ENCODE measurements at places on chromosomes 6 and 20.

GRCh38 chr6:71298459-71298858 lies 9.8 kb downstream of the OGFRL1 start:
- peak; percentile 36 for DNase-seq

- DNase-seq: no peak
Observed at GRCh38 chr6:7680393-7681075, 45.4 kb upstream of the BMP6 start.

DNA sequence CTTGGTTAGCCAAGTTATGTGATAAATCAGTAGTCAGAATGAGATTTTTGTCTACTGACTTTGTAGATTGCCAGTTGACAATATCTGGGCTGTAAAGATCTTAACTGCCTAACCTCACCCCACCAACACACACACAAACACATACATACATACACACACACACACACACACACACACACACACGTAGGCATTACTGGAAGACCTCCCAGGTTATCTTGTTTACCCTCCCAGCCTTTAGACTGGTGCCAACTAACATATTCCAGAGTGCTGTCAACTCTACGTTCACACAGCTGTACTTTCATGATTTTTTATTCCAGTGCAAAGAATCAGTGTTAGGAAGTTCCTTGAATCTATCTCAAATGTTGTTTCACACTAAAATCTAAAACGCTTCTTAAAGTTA lies 38.9 kb downstream of the BMP5 start:
- peak; percentile 13 for DNase-seq

- DNase-seq: no peak
Observed at GRCh38 chr6:140736231-140736630, 1361.8 kb upstream of the CITED2 start.

GRCh38 chr6:26290941-26291340 lies 74.1 kb upstream of the BTN3A2 start:
- DNase-seq: no peak

GRCh38 chr6:99393366-99393697 lies 663 bp downstream of the COQ3 start:
- DNase-seq: no peak

- no peak for DNase-seq
Observed at GRCh38 chr20:48384147-48384818, 443.5 kb downstream of the PREX1 start.

- no peak for DNase-seq
Observed at GRCh38 chr20:61308477-61308774, 56.4 kb downstream of the CDH4 start.

DNA sequence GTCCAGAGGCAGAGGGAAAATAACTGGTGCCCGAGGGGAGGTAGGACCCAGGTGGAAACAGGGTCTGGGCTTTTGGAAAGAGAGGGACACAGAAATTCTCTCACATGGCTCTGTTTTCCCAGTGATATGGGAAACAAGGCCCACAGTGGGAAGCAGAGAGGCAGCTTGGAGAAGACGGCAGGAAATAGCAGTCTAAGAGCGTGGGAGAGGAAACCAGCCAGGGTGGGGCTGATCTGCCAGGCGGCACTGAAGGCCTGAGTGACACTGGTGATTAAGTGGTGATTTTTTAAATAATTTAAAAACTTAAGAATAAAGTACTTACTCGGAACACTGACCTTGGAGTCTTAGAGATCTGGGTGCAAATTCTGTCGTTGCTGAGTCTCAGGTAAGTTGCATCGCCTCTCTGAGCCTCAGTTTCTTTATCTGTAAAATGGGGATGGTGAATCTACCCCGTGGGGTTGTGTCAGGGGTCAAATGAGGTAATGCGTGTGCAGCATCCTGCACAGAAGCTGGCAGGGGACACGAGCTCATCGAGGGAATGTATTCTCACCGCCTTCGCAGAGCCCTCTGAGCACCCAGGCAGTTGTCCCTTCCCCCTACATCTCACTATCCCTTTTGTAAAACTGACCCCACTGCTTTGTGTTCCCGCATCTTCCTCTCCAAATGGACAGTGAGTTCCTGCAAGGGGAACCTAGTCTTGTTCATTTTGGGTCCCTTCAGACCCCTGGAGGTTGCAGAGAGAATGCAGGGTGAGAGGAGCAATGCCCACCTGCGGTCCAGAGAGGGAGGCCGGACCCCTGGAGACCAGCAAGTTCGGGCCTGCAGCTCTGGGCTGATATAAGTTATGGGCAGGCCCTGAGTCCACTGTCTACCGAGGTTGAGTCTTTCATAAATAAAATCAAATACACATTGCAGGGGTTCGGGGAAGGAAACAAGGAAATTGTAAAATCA lies 228.6 kb upstream of the PMEPA1 start:
- DNase-seq: no peak

- peak; percentile 6 for DNase-seq
Observed at GRCh38 chr6:40482532-40482931, 104.6 kb downstream of the LRFN2 start.

- peak; percentile 20 for DNase-seq
Observed at GRCh38 chr6:156988276-156989158, 211.3 kb downstream of the ARID1B start.

DNA sequence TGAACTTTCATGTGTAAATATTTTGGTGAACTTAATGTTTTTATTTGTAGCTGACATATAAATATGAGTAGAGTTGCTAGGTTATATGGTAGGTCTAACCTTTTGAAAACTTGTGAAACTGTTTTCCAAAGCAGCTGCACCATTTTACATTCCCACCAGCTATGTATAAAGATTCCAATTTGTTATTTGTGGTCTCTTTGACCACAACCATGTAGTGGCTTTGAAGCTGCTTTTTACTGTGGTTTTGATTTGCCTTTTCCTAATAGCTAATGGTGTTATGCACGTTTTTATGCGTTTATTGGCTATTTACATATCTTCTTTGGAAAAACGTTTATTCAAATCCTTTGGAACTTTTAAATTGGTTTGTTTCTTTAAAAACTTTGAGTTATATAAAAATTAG lies 10.3 kb downstream of the CST3 start:
- no peak for DNase-seq

DNA sequence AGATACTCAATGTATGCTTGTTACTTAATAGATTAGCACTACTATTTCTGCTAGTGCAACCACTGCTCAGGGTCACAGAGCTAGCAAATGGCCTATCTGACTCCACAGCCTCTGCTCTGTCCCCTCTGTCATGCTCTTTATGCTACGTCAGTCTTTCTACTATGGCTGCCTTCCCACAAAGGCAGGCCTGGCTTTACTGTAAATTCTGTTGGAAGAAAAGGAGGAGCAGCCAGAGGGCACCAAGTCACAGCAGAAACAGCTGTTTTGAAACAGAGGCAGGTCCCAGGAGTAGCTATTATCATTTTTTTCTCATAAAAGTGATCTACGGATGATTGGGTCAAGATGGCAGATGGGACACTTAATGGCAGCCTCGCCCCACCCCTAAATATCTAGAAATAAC lies 10.0 kb upstream of the ELMO2 start:
- DNase-seq: no peak

GRCh38 chr20:63025534-63026331 lies 19.0 kb upstream of the BHLHE23 start:
- no peak for DNase-seq

GRCh38 chr6:32906539-32906938 lies 34.3 kb downstream of the HLA-DMB start:
- DNase-seq: no peak

GRCh38 chr6:69286331-69286730 lies 510.5 kb downstream of the LMBRD1 start:
- no peak for DNase-seq

- no peak for DNase-seq
Observed at GRCh38 chr6:150511313-150511712, 88.4 kb upstream of the PLEKHG1 start.

- DNase-seq: no peak
Observed at GRCh38 chr6:18406955-18407749, 20.0 kb downstream of the RNF144B start.

DNA sequence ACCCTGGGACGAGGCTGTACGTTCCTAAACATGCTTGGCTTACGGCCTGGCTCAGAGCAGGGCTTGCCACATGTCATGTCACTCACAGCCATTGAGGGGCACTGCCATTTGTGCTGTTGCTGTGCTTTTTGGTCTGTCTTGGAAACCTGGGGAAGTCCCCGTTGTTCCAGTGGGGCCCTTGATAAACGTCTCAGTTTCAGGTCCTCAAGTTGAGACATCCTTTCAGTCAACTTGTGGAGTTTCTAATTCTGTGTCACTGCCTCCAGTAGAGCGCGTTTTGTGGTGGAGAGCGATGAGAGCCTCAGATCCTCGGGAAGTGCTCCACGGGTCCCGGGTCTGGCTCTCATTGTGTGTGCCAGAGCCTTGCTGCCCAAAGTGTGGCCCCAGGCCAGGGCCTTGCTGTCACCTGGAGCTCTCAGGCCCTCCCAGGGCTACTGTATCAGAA lies 43.0 kb upstream of the CCR6 start:
- DNase-seq: no peak

GRCh38 chr6:24796616-24797290 lies 2.0 kb downstream of the ARMH2 start:
- no peak for DNase-seq

DNA sequence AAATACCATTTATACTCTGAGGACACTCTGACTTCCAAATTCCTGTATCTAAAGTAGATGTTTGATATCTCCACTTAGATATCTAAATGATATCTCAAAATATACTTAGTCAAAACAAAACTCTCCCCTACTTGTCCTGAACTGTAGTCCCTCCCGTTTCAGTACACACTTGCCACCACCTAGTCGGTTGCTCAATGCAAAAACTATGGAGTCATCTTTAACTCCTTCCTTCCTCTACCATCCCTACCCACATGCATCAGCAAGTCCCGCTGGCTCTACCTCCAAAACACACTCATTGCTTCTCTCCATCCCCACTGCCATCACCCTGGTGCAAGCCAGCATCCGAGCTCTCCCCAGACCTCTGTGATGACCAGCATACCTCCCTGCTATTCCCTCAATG lies 13.2 kb downstream of the STX7 start:
- no peak for DNase-seq

GRCh38 chr6:150568560-150568959 lies 31.1 kb upstream of the PLEKHG1 start:
- DNase-seq: no peak

GRCh38 chr6:34146021-34146782 lies at the start of gene GRM4:
Gene GRM4, minus strand, starts transcription at chr6:34146087. Its CDS starts 12,591 bp downstream, at chr6:34133496.
- no peak for DNase-seq

DNA sequence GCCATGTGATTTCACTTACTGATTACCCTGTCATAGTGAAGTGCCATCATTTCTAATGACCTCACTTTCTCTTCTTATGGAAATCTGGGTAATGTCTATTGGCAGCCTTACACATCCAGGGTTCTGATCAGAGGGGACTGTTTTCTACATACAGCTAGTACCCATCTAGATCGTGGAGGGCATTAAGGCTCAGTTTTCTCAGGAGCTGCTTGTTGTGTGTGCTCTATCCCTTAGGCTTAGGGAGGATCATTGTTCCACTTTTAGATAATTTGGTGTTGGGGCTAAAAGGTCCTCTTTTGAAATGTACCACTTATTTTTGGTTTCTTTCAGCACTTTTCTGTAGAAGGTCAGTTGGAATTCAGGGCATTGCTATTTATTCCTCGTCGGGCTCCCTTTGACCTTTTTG lies 3.8 kb downstream of the HSP90AB1 start:
- DNase-seq: no peak

- no peak for DNase-seq
Observed at GRCh38 chr6:22670605-22671004, 101.2 kb downstream of the HDGFL1 start.

GRCh38 chr20:16748308-16748900 lies at the start of gene OTOR:
Gene OTOR, plus strand, starts transcription at chr20:16748358. Its CDS starts 44 bp downstream, at chr20:16748402.
- no peak for DNase-seq

DNA sequence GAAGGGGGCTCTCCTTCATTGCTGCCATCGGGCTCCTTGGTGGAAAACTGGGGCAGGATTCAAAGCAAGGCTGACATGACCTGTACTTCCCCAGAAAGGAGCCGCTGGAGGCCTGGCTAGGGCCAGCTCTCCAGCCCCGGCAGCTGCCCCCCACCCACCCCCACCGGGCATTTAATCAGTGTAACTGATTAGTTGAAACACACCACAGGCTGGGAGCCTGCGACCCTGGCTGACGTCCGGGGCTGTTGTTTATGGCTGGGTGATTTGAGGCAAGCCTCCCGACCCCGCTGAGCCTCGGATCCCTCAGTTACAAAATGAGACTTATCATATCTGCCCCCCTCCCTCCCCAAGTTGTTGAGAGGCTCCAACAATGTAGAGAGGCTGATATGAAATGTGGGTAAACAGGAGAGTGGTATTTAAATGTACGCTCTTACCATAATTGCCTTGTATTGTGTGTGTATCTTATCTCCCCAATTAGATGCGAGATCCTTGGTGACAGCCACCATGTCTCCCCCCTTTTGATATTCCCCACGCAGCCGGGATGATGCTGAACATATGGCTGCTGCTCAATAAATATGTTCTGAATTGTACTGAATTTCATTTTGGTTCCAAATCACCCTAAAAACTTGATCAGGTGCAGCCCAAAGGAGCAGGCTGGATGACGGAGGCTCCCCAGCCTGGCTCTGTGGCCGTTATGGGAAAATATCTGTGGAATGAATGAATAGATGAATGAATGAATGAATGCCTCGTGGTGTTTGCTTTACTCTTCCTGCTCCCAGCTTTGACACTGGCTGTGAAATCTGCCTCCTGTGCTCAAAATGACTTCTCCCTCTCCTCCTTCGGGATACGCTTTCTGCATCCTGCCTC lies 31.8 kb upstream of the APCDD1L start:
- peak; percentile 70 for DNase-seq

DNA sequence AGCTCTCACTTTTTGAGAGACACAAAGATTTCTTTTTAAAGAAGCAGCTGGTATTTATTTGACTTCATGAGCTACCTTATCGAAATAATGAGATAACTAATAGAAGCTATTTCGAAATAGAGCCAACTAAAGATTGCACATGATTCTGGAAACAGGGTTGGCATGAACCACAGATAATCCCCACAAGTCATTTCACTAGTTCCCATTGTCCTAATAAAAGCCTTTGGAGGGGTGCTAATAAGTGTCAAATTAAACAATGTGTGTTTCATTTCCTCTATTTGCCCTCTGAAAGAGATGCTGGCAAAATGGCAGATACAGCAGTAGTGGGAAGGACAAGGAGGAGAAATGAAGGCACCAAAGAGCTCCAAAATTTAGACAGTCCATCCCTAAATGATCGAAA lies 78.6 kb upstream of the RIPOR2 start:
- no peak for DNase-seq

DNA sequence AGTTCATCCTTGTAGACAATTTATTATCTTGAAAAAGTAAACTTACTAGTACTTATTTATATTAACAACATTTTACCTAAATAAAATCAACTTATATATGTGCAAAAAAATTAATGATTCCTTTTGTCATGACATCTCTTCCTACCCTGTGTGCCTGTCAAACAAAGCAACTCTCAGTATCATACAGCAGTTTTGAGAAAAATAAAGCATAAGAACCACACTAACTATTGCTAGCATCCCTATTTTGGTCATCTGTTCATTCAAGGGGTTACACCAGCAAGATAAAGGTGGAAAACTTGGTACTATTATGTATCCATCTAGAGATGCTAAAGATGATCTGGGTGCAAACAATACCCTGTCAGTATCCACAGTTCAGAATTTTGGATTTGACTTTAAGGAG lies 7.4 kb upstream of the HLA-DRB1 start:
- DNase-seq: no peak
